Sigmoid colon (tissue), 7 donors: ENCODE measurements at places on chromosomes 13 and 19. TPM values are rescaled to one million over a fixed set of nuclear protein-coding genes. Genes with fewer than 3 reads are reported as not detected.

GRCh38 chr13:32256243-32256642, 58.9 kb downstream of the ZAR1L start:
- DNase-seq: no peak
- H3K4me1 ChIP-seq: peaks cover 9% of the 10 kb centered on the region
- H3K27me3 ChIP-seq: no peaks in the 10 kb centered on the region

DNA sequence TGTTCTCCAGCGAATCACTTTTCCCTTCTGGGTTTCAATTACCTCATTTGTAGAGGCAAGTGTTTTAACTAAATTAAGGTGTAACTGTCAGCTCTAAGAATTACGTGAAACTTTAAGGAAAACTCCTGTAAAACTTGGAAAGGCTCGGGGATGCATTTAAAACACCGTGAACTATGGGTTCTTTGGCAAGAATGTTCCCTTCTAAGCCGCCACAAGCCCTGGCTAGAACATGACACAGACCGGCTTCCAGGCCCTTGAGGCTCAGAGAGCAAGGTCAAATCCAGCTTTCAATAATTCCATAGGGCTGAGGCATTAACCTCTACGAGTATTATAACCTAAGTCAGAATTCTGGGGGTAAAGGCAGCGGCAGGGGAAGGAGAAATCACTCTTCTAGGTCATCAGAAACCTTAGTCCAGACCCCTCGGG, 685 bp downstream of the VWA8 start:
- no peaks in the 10 kb centered on the region for H3K36me3 ChIP-seq
- H3K4me1 ChIP-seq: peaks cover 21% of the 10 kb centered on the region
- no peaks in the 10 kb centered on the region for H3K27me3 ChIP-seq
- no peak for DNase-seq

DNA sequence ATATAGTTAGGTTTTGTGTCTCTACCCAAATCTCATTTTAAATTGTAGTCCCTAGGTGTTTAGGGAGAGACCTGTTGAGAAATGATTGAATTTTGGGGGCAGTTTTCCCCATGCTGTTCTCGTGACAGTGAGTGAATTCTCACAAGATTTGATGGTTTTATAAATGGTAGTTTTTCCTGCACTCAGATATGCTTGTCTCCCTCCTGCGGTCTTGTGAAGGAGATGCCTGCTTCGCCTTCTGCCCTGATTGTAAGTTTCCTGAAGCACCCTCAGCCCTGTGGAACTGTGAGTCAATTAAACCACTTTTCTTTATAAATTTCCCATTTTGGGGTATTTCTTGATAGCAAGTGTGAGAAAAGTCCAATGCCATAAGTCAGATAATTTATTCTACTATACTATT, 1977.5 kb upstream of the PCDH20 start:
- no peaks in the 10 kb centered on the region for H3K27me3 ChIP-seq
- no peak overlapping the region for H3K4me3 ChIP-seq
- H3K4me1 ChIP-seq: no peaks in the 10 kb centered on the region
- H3K27ac ChIP-seq: no peak overlapping the region
- no peaks in the 10 kb centered on the region for H3K36me3 ChIP-seq

DNA sequence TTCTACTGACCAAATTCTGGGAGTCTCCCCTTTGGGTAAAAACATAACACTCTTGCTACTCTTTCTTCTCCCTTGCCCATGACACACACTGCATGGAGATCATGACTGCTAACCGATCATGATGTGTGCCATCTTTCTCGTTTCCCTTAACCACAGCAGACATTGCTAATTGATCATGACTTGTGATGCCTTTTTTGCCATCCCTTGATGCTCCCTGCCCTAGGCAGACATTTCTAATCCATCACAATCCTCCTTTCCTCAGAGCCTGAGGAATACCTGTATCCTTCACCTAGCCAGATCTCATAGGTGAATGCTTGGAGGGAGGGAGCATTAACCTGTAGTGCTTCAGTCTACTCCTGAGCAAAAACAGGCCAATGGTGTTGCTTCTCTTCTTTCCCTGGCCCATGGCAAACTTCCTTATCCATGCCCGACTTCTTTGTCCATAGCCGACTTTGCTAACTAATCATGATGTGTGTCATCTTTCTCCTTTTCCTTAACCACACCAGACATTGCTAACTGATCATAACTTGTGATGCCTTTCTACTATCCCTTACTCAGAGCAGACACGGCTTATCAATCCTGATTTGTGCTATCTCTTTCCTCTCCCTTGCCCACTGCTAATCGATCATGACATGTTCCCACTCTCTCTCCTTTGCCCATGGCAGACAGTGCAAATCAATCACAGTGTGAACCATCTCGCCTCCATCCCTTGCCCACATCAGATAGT, 17.7 kb downstream of the NUMBL start:
- DNase-seq: no peak
- H3K36me3 ChIP-seq: peaks cover 74% of the 10 kb centered on the region
- H3K27me3 ChIP-seq: no peaks in the 10 kb centered on the region

- no peak overlapping the region for H3K4me3 ChIP-seq
- no peaks in the 10 kb centered on the region for H3K27me3 ChIP-seq
- H3K27ac ChIP-seq: peak overlapping the region; percentile 26
- no peak for DNase-seq
- no peaks in the 10 kb centered on the region for H3K36me3 ChIP-seq
These were observed 47.4 kb upstream of the SERPINE3 start for GRCh38 chr13:51292000-51292565.

DNA sequence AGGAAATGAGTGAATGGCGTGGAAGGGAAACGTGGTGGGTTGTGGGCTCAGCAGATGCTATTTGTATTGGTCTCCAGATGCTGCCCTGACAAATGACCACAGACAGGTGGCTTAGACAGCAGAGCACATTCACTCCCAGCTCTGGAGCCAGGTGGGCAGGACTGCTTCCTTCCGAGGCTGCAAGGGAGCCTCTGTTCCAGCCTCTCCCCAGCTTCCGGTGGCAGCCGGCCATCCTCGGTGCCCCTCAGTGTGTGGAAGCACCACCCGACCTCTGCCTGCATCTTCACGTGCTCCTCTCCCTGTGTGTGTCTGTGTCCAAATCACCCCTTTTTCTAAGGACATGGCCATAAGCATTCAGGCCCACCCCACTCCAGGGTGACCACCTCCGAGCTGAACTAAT, 105.1 kb downstream of the SOX1 start:
- H3K4me1 ChIP-seq: peaks cover 13% of the 10 kb centered on the region
- no peak overlapping the region for H3K27ac ChIP-seq
- H3K4me3 ChIP-seq: no peak overlapping the region

DNA sequence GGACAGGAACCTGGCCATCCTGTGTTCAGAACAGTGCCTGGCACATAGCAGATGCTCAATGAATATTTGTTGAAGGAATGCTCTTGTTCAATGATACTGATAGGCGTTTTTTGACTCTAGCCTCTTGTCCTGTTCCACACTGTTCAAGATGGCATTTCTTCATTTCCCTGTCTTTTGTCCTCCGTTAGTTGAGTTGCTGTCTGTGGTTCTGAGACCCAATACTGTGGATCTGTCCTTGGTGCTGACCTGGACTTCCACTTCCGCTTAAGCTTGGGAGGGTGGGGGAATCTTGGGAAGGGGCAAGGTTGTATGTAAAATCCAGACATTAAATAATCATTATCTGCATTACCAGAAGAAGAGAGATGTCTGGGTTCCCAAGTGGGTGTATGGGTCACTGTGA, 8.3 kb upstream of the KCNN4 start:
- no peak overlapping the region for H3K27ac ChIP-seq
- no peaks in the 10 kb centered on the region for H3K4me1 ChIP-seq
- H3K4me3 ChIP-seq: no peak overlapping the region
- no peaks in the 10 kb centered on the region for H3K27me3 ChIP-seq
- DNase-seq: no peak

GRCh38 chr13:53010374-53011105, 18.1 kb upstream of the OLFM4 start:
- no peak for DNase-seq
- no peak overlapping the region for H3K27ac ChIP-seq
- H3K36me3 ChIP-seq: no peaks in the 10 kb centered on the region
- H3K4me3 ChIP-seq: no peak overlapping the region
- H3K27me3 ChIP-seq: no peaks in the 10 kb centered on the region
- H3K4me1 ChIP-seq: no peaks in the 10 kb centered on the region

DNA sequence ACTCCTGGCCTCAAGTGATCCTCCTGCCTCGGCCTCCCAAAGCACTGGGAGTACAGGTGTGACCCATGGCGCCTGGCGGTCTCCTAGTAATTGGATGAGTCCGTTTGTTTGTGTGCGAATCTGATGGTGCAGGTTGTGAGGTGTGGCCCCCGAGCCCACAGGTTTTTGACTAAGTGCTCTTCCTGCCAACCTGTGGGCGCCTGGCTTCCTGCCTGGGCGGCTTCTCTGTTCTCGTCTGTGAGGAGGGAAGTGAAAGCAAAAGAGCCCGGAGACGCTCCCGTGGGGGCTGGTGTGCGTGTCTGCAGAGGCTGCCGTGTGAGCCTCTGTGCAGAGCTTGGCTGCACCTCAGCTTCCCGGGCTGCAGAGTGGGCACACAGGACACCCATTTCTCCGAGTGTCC, 10.0 kb downstream of the ARHGAP45 start:
- no peak overlapping the region for H3K27ac ChIP-seq
- DNase-seq: no peak
- H3K27me3 ChIP-seq: peaks cover under 1% of the 10 kb centered on the region
- H3K4me1 ChIP-seq: no peaks in the 10 kb centered on the region

GRCh38 chr19:19296953-19297689, 23.2 kb downstream of the SUGP1 start:
- no peak for DNase-seq
- no peaks in the 10 kb centered on the region for H3K4me1 ChIP-seq
- H3K27me3 ChIP-seq: no peaks in the 10 kb centered on the region
- H3K27ac ChIP-seq: no peak overlapping the region
- H3K36me3 ChIP-seq: peaks cover 36% of the 10 kb centered on the region

DNA sequence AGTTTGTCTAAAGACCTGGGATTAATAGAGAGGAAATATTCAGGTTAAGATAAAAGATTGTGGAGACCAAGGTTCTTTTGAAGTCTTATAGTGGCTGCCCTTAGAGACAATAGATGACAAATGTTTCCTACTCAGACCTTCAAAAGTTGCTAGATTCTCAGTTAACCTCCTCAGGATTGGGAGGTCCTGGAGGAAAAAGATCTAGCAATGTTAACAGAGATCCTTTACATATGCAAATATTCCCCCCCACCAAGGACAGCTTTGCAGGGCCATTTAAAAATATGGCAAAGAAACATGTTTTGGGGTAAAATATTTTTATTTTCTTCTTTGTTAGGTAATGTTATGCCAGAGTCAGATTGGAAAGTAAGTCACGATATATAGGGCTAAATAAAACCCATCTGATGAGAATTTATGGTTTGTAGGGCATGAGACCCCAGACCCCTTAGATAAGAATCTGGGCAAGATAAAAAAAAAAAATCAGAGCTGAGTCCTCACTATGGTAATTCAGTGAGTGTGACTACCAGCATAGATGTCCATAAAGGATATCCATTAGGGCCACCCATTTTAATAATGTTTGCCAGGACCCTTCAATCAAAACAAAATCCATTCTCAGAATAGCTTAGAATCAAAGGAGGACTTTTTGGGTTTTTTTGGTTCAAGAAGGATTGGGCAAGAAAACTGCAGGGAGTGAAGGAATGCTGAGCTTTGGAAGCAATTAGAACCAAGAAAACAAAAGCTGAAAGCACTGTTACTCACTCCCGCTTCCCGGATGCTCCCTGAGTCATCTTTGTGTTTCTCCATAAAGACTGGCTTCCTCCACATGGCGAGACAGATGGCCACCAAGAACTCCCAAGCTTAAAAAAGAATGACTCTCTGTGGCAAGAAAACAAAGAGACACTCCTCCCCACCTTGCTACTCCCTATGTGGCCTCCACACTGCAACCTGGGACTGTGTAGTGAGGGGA, 28.2 kb downstream of the VSTM1 start:
- no peaks in the 10 kb centered on the region for H3K36me3 ChIP-seq
- DNase-seq: no peak
- H3K4me1 ChIP-seq: no peaks in the 10 kb centered on the region
- H3K27ac ChIP-seq: no peak overlapping the region
- peaks cover 39% of the 10 kb centered on the region for H3K27me3 ChIP-seq

Gene HSD17B14
- 14.1 TPM for total RNA-seq

Gene POU4F1
- not detected for total RNA-seq
